ENCODE measurements at places on chromosomes 6 and 20. TPM values are rescaled to one million over a fixed set of nuclear protein-coding genes. Genes with fewer than 3 reads are reported as not detected.

GRCh38 chr6:91782802-91783201, 1195.9 kb upstream of the MAP3K7 start:
- no peak for DNase-seq

- no peak for DNase-seq
Measured at GRCh38 chr6:18207438-18207837, 52.2 kb downstream of the KDM1B start.

DNA sequence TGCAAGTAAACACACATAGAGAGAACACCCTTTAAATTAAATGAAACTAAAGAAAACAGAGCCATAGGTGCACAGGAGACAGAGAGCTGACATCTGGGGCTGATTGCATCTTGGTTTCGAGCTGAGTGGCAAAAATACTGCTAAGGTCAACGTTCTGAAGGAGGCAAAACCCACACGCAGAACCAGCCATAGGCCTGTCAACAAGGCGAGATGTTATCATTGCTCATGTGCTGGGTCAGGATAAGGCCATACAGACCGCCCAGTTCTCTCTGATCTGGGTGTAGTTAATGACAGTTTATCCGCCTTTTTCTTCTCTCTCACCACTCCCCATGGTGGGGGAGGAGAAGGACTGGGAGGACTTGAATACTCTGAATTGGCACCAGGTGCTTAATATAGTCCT, 4.5 kb upstream of the FAM110A start:
- DNase-seq, result no peak

DNA sequence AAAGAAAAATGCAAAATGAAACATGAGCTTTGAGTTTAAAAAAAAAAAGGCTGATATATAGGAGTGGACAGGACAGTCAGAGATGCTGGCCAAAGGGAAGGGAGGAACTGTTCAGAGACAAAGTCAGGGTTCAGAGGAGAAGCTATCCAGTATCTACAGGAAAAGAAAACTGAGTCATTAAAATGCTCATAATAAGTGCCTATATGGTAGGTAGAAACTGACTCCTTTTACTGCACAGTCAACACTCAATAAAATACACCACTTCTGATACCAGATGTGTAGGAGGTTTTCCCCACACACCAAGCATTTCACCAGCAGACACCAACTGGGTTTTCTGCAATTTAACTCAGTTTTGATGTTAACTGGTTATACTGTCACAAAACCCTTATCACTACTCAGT, 32.9 kb downstream of the FRK start:
- no peak for DNase-seq

Gene THBD
- total RNA-seq, result 48.1 TPM
